ENCODE measurements at places on chromosomes 4 and X.

GRCh38 chr4:166091146-166091545, 218.1 kb downstream of the TLL1 start:
- DNase-seq: no peak

- DNase-seq: no peak
Observed at GRCh38 chr4:19520939-19521520, 730.7 kb upstream of the SLIT2 start.

DNA sequence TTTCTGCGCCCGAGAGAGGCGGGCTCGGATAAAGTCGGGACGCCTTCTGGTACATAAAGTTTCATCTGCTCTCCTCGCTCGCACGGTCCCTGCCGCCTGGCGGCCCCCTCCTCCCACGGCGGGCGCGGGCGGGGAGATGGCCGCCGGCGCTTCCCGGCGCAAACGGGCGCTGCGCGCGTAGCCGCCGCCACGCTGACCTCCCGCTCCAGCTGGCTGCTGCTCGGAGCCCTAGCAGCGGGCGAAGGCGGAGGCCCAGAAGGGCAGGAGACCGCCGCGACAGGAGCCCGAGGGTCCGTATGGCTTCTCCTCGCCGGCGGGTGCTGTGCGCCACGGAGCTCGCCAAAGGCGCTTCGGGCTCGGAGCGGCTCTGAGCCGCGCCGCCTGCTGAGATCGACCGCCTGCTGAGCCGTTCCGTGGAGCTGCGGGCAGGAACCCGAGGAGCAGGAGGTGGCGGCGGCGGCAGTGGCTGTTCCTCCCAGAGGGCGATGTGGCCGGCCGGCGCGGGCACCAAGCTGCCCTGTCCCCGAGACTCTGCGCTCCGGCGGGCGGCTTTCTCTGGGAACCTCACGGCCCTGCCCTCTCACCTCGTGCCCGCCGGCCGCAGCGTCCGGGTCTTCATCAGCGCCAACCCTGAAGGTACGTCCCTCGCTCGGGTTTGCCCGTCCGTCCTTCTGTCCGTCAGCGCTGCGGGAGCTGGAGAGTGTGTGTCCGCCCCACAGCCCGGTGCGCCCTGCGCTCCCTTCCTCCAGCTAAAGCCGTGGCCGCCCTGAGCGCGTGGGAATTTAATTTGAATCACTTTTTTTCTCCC, at the start of gene NWD2:
TSS of gene NWD2 (plus strand) at position 161 of the 808 bp plus-strand sequence. CDS start at position 486, 325 bp downstream.
- no peak for DNase-seq

GRCh38 chr4:76301068-76301774, 5.3 kb upstream of the STBD1 start:
- peak; percentile 55 for DNase-seq

DNA sequence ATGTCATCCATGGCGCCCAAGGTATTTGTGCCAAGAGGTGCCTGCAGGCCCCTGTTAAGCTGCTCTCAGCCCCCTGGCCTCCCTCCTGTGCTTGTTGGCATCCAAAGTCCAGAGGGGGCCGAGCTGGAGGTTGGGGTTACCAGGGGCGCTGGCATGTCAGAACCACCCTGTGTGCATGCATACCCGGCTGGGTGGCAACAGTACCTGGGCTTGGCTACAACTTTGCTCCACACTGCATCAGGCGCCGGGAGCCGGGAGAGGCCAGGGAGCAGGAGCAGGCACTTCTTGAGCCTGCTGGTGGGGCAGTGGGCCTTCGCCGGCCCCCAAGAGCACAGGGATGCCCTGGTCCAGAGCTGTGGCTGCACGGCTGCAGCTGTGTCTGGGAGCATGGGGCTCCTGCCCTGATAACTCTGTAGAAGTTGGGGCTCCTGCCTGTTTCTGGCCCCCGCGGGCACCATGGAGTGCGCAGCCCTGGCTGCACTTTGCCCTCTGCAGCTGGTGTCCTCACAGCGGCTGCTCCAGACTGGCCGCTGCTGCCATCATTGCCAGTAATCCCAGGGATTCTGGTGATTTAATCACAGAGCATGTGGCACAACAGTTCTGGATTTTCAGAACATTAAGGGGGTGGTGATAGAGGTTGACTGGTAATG, 130.3 kb downstream of the ARHGAP10 start:
- DNase-seq: no peak

GRCh38 chrX:39372115-39372514, 570.9 kb downstream of the MID1IP1 start:
- no peak for DNase-seq

DNA sequence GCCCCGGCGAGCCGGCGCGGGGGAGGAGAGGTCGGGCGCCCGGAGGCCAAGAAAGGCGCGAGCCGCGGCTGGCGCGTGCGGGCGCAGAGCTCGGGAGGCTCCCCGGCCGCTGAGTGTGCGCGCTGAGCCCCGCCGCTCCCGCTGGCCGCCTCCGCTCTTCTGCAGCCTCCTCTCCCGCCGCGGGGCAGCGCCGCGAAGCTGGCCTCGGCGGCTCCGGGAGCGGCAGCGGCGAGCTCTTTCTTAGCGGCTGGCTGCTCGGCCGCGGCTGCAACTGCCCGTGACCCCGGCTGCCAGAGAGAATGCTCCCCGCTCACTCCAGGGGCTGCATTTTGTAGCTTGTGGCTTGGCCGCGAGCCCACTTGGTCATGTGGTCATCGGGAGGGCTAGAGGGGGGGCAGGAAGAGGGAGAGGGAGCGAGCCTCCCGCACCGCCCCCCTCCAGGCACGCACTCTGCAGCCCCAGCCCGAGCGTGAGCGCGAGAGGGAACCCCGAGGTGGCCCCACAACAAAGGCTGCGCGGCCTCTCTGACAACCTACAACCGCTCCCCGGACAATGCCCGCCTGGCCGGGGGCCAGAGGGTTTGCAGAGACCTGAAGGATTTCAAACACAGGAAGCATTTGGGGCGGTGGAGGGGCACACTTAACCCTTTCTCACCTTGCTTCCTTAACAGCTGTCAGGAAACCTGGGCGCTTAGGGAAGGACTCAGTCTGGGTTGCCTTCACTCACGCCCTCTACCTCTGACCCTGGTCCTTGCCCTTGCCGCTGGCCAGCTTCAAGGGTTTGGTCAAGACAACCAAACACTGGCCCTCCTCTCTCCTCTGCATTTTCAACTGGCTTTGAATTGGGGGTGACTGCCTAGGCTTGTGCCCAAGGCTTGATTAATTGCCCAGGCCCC, at the start of gene APLN:
TSS of gene APLN (minus strand) at position 305 of the 895 bp plus-strand sequence. CDS start 326 bp downstream, outside the sequence.
- no peak for DNase-seq

- DNase-seq: no peak
Observed at GRCh38 chr4:39569209-39569608, 42.0 kb upstream of the UGDH start.

- no peak for DNase-seq
Observed at GRCh38 chr4:133186845-133187244, 37.8 kb downstream of the PCDH10 start.

DNA sequence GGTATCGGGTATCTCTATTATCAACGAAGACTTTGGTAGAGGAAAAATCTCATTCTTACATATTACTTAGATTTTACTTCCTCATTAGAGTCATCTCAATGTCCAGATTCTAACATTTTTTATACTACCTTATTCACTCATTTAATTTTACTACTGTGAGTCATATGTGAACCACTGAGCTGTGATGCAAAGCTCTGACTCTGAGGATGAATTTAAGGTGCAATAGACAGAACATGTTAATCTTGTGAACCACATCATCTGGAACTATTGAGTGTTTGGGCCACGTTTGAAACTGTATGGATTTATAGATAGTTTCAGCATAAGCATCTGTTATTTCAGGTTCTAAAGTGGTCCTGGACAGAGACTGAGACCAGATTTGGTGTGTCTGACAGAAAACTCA, 78.4 kb downstream of the PWWP3B start:
- no peak for DNase-seq

GRCh38 chr4:123990310-123990870, 593.8 kb downstream of the SPRY1 start:
- no peak for DNase-seq

GRCh38 chr4:25767877-25768725, 94.7 kb downstream of the SEL1L3 start:
- no peak for DNase-seq

- DNase-seq: no peak
Observed at GRCh38 chr4:81350040-81350439, 121.7 kb downstream of the RASGEF1B start.

DNA sequence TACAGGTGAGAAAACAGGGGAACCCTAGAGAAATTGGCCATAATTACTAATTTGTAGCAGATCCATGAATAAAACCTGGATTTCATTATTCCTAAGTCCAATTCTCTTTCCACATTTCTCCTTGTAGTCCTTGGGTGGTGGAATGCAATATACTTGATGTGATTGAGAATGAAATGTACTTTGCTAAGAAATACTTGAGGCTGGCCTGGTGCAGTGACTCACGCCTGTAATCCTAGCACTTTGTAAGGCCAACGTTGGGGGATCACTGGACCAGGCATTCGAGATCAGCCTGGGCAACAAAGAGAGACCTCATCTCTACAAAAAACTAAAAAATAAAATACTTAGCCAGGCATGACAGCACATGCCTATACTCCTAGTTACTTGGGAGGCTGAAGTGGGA, 15.9 kb downstream of the TMEM184C start:
- DNase-seq: no peak

DNA sequence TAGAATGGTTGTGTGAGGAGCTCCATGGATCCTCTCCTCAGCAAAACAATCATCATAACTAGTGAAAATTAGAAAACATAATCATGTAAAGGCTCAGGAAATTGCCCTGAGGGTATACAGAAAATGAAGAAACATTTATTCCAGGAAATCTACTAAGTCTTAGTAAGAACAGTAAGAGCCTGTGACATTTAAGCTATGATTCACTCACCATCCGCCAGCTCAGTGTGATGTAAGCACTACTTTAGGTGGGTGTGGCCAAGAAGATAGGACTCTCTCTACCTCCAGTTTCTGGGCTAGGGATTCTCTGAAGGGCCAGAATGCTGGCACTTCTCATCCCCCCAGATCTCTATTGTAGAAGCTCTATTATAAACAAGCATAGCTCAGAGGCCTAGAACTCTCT, 147.5 kb downstream of the DLG3 start:
- no peak for DNase-seq

DNA sequence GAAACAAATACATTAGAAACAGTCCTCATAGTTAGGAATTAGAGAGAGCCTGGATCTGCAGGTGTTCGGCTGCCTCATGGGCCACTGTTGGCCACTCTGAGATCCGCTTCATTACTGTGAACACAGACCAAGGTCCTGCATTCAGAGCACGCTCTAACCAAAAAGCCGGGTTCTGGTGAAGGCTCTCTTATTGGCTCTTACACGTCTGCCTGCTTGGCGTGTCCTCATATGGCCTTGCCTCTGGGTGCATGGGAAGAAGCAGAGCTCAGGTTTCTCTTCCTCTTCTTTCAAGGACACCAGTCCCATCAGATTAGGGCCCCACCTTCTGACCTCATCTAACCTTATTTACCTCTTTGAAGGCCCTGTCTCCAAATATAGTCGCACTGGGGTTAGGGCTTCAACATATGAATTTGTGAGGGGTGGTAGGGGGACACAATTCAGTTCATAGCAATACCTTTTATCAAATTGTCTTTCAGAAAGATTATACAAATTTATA, 37.1 kb upstream of the ELF2 start:
- DNase-seq: peak; percentile 48

- DNase-seq: no peak
Observed at GRCh38 chrX:50827996-50828395, 14.0 kb upstream of the SHROOM4 start.

GRCh38 chr4:17469931-17470674, 41.8 kb downstream of the QDPR start:
- DNase-seq: no peak

GRCh38 chrX:9293051-9293496, 171.8 kb upstream of the TBL1X start:
- DNase-seq: no peak

DNA sequence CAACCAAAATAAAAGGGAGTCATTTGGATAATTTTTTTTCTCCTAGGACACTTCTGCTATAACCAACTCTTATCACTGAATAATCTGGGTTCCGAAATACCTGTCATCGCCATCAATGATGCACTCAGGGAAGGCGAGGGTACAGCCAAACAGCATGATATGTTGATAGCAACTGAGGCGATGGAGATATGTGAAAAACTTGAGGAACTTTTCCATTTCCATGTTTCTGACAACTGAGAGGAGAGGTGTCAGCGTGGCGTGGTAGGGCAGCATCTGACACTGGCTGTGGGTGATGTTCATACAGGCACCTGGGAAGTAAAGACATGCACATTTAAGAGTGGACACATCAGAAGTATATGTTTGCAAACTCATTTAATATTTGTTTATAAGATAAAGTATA, 74.6 kb downstream of the CORIN start:
- no peak for DNase-seq

GRCh38 chr4:52783069-52783468, 31.8 kb upstream of the ERVMER34-1 start:
- no peak for DNase-seq

DNA sequence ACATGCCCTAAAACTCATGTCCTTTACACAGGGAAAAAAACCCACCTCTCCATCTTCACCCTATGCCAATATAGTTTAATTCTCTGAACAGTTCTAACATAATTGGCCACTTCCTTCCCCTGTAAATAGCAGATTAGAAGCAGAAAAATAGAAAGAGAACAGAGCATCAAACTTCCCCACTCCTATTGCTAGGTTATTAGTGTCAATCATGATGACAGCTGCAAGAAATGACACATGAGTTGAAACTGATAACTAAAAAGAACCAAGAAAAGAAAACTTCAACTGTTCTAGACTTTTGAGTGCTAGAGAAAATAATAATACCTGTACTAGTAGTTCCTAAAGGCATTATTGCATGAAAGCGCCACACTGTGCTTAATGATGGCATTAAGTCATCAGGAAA, 284.5 kb upstream of the TRPC5 start:
- no peak for DNase-seq

- DNase-seq: no peak
Observed at GRCh38 chrX:72340626-72341025, 34.9 kb upstream of the CITED1 start.

GRCh38 chrX:8632924-8633323, 99.0 kb downstream of the ANOS1 start:
- no peak for DNase-seq

DNA sequence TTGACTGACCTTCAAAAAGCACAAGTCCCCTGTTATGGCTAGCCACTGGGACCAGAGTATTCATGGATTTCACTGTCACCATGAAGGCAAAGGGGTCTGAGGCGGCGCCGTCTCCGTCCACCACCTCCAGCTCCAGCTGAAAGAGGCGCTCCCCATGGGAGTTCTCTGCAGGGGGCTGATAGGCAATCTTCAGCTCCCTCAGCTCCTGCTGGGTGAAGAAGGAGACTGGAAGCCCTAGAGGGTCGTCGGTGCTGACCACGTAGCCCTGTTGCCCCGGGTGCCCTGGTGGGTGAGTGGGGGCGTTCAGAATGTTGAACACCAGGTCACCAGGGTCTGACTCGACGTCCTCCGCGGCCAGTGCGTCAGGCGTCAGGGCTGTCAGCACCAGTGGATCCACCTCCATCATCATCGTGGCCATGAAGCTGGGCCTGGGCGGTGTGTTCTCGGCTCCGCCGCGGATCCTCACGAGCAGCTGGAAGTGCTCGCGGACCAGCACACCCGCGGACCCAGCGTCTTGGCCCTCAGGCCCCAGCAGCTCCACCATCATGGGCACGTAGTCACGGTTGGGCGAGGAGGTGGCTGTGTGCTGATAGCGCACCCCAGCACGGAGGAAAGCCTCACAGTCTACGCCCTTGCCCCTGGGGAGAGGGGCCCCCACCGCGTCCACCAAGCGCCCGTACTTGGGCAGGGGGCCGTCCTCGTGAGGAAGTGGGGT, 987 bp downstream of the FREM3 start:
- DNase-seq: no peak

GRCh38 chr4:177938226-177938625, 496.0 kb upstream of the AGA start:
- no peak for DNase-seq
